ENCODE measurements at places on chromosomes 12 and 14. TPM values are rescaled to one million over a fixed set of nuclear protein-coding genes. Genes with fewer than 3 reads are reported as not detected.

GRCh38 chr12:127485528-127485927 is 781.4 kb upstream of the TMEM132C start:
- no peak for DNase-seq

DNA sequence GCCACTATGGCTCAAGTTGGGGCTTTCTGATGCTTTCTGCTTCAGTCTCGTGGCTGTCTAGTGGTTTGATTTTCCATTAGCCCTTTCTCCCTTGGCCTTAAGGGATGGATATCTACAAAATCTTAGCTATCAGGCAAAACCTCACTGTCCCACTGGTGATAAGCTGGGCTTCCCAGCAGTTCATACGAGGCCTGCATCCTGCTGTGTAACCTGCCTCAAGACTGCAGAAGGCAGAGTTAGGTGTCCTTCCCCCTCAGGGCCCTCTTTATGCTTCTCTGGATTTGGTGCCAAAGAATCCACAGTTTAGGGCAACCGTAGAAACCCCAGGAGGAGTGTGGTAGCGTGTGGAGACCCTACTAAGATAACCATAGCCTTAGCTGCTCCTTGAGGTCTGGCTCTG is 38.9 kb downstream of the ETV6 start:
- no peak for DNase-seq

Gene PFKM
- 93.5 TPM for polyA plus RNA-seq

Gene PKP2
- polyA plus RNA-seq, result 20.5 TPM
